Lower lobe of right lung (tissue), 2 donors: ENCODE measurements at places on chromosomes 12 and 14.

DNA sequence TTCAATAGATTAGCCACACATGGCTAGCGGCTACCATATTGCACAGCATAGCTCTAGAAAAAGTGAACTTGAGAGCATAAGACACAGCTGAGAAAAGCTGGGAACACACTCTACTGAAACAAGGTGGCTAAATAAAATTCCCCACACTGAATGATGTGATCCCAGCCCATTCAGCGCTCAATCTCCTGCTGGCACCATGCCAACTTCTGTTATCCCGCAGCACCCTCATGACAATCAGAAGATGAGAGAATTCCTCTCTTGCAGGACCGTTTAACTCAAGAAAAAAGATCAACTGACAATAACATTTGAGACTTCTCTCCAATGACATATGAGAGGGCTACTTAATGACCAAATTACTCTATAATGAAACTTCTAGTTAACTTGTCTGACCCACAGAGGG is 115.4 kb downstream of the ADAMTS20 start:
- H3K36me3 ChIP-seq: no peaks in the 10 kb centered on the region
- DNase-seq: no peak
- H3K4me3 ChIP-seq: no peak overlapping the region
- H3K27ac ChIP-seq: no peak overlapping the region
- H3K27me3 ChIP-seq: no peaks in the 10 kb centered on the region

GRCh38 chr12:2101771-2102170 is 49.0 kb downstream of the CACNA1C start:
- no peak overlapping the region for H3K27ac ChIP-seq
- no peak for DNase-seq
- peaks cover 3% of the 10 kb centered on the region for H3K27me3 ChIP-seq
- no peak overlapping the region for H3K4me3 ChIP-seq
- no peaks in the 10 kb centered on the region for H3K4me1 ChIP-seq

GRCh38 chr14:61923348-61923747 is 161.1 kb downstream of the SNAPC1 start:
- DNase-seq: no peak
- H3K27me3 ChIP-seq: no peaks in the 10 kb centered on the region
- H3K4me1 ChIP-seq: no peaks in the 10 kb centered on the region
- no peaks in the 10 kb centered on the region for H3K36me3 ChIP-seq

- H3K4me3 ChIP-seq: no peak overlapping the region
- H3K27ac ChIP-seq: no peak overlapping the region
- DNase-seq: no peak
- H3K27me3 ChIP-seq: no peaks in the 10 kb centered on the region
- H3K4me1 ChIP-seq: no peaks in the 10 kb centered on the region
Measured at GRCh38 chr12:128305336-128305892, 38.4 kb downstream of the TMEM132C start.

GRCh38 chr12:38502415-38502814 is 185.8 kb downstream of the ALG10B start:
- no peaks in the 10 kb centered on the region for H3K27me3 ChIP-seq

DNA sequence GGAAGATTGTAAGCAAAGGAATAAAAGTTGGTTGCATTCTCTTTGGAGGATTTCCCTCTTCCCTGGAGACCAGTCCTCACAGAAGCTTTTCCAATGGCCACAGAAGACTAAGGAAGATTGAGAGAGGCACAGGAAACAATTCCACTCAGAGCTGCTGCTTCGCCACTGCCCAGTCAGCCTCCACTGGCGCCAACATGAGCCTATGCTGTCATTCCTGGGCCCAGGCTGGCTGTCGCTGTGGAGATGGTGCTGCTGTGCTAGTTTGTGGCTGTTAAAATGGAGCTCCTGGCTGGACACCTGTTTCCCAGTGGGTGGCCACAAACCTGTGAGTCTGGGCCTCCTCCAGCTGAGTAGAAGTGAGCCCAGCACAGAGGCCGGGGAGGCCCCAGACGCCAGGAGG is 6.6 kb downstream of the P2RX7 start:
- no peak overlapping the region for H3K27ac ChIP-seq
- H3K36me3 ChIP-seq: no peaks in the 10 kb centered on the region
- H3K4me3 ChIP-seq: no peak overlapping the region
- peaks cover 25% of the 10 kb centered on the region for H3K4me1 ChIP-seq
- no peaks in the 10 kb centered on the region for H3K27me3 ChIP-seq
- no peak for DNase-seq

- no peak for DNase-seq
- H3K36me3 ChIP-seq: no peaks in the 10 kb centered on the region
- H3K4me3 ChIP-seq: no peak overlapping the region
- no peaks in the 10 kb centered on the region for H3K4me1 ChIP-seq
Measured at GRCh38 chr12:131530422-131530821, 180.5 kb upstream of the SFSWAP start.

DNA sequence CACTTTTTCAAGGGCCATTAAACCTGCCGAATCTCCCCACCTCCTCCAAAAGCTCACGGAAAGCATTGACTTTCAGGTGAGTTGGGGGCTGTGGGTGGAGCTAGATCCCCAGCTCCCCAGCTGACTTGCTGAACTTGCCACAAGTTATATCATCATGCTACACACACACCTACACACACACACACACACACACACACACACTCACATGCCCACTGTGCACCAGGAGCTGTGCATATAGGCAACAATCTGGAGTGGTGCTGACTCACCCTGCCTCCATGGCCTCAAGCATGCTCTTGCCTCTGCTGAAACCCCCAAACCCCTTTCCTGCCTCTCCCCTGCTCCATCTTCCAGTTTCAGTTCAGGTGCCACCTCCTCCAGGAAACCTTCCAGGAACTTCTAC is 26.1 kb downstream of the SERPINA3 start:
- no peak for DNase-seq
- H3K4me1 ChIP-seq: no peaks in the 10 kb centered on the region
- H3K27ac ChIP-seq: no peak overlapping the region
- no peaks in the 10 kb centered on the region for H3K27me3 ChIP-seq

DNA sequence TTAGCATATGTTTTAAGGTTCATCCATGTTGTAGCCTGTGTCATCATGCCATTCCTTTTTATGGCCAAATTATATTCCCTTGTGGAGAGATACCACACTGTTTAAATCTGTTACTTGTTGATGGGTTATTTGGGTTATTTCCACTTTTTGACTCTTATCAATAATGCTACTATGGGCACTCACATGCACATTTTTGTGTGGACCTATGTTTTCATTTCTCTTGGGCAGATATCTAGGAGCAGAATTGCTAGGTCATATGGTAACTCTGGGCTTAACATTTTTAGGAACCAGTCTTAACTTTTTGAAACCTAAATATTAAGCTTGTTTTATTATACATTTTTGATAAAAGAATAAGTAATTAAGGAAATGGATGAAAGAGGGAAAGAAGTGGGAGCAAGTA is 4.0 kb downstream of the EML1 start:
- peaks cover 21% of the 10 kb centered on the region for H3K4me1 ChIP-seq
- H3K4me3 ChIP-seq: no peak overlapping the region
- no peaks in the 10 kb centered on the region for H3K27me3 ChIP-seq
- H3K36me3 ChIP-seq: no peaks in the 10 kb centered on the region
- H3K27ac ChIP-seq: no peak overlapping the region

GRCh38 chr14:57009585-57010515 is 199.6 kb upstream of the OTX2 start:
- H3K4me1 ChIP-seq: no peaks in the 10 kb centered on the region
- no peak overlapping the region for H3K27ac ChIP-seq
- H3K27me3 ChIP-seq: no peaks in the 10 kb centered on the region
- no peaks in the 10 kb centered on the region for H3K36me3 ChIP-seq
- DNase-seq: no peak
- no peak overlapping the region for H3K4me3 ChIP-seq

DNA sequence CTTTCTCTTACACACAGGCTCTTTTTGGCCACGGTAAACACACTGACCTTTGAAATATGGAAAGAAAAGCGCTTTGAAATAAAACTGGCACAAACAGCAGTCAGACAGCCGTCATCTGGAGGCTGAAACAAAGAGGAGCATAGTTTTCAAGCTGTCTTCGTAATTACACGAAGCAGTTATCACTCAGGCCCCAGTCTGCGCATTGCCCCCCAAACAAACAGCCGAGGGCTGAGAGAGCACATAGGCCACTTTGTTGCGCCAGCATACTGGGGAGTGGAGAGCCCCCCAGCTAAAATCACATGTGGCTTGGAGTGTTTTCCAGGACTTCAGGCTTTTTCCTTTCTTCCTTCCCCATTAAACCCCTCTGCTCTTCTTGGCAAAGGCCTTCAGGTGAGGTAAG is 142.9 kb upstream of the BTG1 start:
- H3K4me3 ChIP-seq: no peak overlapping the region
- DNase-seq: no peak
- no peaks in the 10 kb centered on the region for H3K4me1 ChIP-seq
- no peak overlapping the region for H3K27ac ChIP-seq
- no peaks in the 10 kb centered on the region for H3K36me3 ChIP-seq

GRCh38 chr12:62655666-62656151 is 189.1 kb downstream of the MON2 start:
- no peak overlapping the region for H3K4me3 ChIP-seq
- DNase-seq: no peak
- H3K27me3 ChIP-seq: no peaks in the 10 kb centered on the region
- H3K4me1 ChIP-seq: no peaks in the 10 kb centered on the region

DNA sequence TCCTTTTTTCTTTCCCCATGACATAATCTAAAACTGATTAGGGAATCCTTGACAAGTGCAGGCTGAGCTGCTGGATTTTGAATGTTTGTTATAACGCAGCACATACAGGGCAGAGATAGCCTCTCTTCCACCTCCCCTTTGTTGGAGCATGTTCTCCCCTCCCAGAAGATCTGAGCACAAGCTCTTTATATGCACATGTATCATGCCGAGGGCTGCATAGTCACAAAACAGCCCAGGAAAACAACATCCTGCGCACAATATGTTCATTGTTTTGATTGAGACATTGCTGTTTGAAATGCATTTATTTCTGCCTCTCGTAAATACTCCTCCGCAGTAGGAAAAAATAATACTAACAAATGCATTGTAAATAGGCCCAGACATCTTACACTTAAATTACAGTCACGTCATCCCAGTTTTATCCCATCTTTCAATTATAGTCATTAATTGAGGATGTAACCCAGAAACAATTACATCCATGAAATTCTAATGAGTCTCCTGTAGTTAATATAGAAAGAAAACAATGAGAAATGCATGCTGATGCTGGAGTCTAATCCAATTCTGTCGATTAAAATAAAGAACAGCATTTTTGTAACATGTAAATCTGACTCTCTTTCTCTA is 401.8 kb downstream of the BTG1 start:
- no peaks in the 10 kb centered on the region for H3K36me3 ChIP-seq
- H3K4me3 ChIP-seq: no peak overlapping the region
- no peak for DNase-seq
- no peaks in the 10 kb centered on the region for H3K27me3 ChIP-seq
- H3K27ac ChIP-seq: no peak overlapping the region

- H3K36me3 ChIP-seq: no peaks in the 10 kb centered on the region
- H3K4me3 ChIP-seq: no peak overlapping the region
- H3K4me1 ChIP-seq: no peaks in the 10 kb centered on the region
- H3K27me3 ChIP-seq: no peaks in the 10 kb centered on the region
- no peak overlapping the region for H3K27ac ChIP-seq
Measured at GRCh38 chr12:115074617-115075016, 390.6 kb upstream of the TBX3 start.

GRCh38 chr12:27382171-27382795 is 49.6 kb downstream of the BMAL2 start:
- no peaks in the 10 kb centered on the region for H3K36me3 ChIP-seq
- H3K27ac ChIP-seq: no peak overlapping the region
- DNase-seq: no peak
- H3K4me1 ChIP-seq: no peaks in the 10 kb centered on the region

DNA sequence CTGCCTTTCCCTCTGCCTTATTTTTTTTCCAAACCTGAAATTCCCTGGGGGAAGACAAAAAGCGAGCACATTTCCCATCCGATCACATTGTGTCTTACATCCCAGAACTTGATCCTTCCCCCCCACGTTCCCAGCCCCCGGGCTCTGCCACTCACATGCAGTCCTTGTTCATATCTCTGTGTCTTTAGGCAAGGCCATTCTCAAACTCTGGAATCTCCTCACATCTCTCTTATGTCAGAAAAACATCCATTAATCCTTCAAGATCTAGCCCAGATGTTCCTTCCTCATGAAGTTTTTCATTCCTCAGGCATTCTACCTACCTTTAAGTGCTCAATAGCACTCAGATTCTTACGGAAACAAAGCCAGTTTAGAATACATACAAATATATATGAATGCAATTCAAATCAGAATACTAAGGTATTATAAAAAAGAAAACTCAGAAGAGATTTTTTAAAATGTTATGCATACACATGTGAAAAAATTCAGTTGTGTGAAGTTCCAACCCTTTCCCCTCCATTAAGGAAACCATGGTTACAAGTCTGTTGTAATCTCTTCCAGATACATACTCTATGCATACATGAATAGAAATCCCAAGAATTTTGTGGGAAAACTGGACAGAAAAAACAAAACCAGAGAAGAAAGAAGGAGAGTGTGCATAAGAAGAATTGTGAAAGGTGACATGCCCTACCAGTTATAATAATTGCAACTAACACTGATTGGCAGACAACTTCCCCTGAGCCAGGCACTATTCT is 120.3 kb downstream of the SLC38A1 start:
- H3K4me1 ChIP-seq: no peaks in the 10 kb centered on the region
- no peak overlapping the region for H3K27ac ChIP-seq
- no peaks in the 10 kb centered on the region for H3K27me3 ChIP-seq
- no peak overlapping the region for H3K4me3 ChIP-seq
- no peak for DNase-seq

GRCh38 chr12:70652451-70652850 is 15.2 kb upstream of the PTPRB start:
- H3K4me1 ChIP-seq: peaks cover 8% of the 10 kb centered on the region
- DNase-seq: no peak
- H3K27me3 ChIP-seq: no peaks in the 10 kb centered on the region
- H3K27ac ChIP-seq: no peak overlapping the region
- no peaks in the 10 kb centered on the region for H3K36me3 ChIP-seq
- no peak overlapping the region for H3K4me3 ChIP-seq

DNA sequence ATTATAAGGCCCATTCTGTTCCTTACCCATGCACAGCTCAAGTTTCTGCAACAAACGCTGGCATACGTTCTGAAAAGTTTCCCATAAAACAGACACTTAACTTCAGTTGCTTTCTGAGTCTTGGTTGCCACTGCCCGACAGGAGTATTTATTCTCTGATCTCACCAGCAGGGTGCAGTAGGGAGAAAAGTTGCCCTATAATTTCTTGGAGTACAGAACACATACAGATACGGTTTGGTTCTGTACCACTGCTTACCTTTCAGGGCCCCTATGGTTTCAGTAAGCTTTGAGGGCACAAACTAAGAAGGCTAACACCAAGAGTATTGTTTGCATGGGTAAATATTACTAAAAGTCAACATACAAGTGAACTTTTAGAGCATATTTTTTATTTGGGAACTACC is 77.9 kb downstream of the SPATA7 start:
- no peak overlapping the region for H3K4me3 ChIP-seq
- H3K4me1 ChIP-seq: no peaks in the 10 kb centered on the region
- no peaks in the 10 kb centered on the region for H3K27me3 ChIP-seq

GRCh38 chr12:77122236-77122635 is 56.9 kb upstream of the E2F7 start:
- H3K36me3 ChIP-seq: no peaks in the 10 kb centered on the region
- no peaks in the 10 kb centered on the region for H3K4me1 ChIP-seq
- H3K27me3 ChIP-seq: no peaks in the 10 kb centered on the region
- DNase-seq: no peak
- H3K27ac ChIP-seq: no peak overlapping the region
- H3K4me3 ChIP-seq: no peak overlapping the region
